Urinary bladder (tissue), 4 donors: ENCODE measurements at places on chromosomes 7 and 10.

GRCh38 chr7:492714-493065, 27.0 kb downstream of the PDGFA start:
- no peak for DNase-seq

DNA sequence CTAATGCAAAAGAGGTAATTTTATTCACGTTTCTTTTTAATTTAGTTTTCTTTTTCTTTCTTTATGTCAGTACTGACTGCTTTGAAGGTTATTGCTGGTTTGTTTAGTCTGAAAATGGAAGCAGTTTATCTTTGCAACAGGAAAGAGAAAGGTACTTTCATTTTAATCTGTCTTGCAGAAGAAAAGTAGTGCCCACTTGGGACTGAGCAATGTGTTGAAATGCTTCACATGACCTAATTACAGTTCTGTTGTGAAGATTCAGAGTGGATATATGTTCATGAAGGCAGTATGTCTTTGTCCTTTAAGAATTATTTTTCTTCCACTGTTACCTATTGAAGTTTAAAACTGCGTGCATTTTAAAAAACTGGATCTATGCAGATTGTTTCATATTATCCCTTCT, 80.1 kb downstream of the ANKIB1 start:
- DNase-seq = no peak

- DNase-seq = no peak
These were observed 22.8 kb upstream of the EN2 start for GRCh38 chr7:155435110-155435509.

GRCh38 chr10:38043516-38043915, 33.0 kb downstream of the ZNF33A start:
- DNase-seq = no peak

- no peak for DNase-seq
These were observed 201.1 kb downstream of the ANK3 start for GRCh38 chr10:60188548-60188947.

DNA sequence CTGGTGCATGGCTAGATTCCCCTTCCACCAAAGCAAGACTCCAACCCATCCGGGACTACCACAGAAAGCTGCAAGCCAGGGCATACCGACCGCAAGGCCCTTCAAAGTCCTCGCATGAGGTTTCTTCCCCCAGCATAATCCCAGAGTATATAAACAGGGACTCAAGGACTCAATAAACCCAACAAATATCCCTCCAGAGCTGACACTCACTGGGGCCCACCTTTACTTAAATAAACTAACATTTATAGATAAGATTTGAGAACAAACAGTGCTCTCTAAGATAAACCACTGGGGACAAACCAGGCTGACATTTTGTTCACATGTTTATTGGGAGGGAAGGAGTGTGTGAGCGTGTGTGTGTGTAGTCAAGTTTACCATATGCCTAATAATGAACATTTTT, 138.2 kb downstream of the ADAM12 start:
- no peak for DNase-seq

- no peak for DNase-seq
These were observed 136.6 kb downstream of the PRKAG2 start for GRCh38 chr7:151740081-151740851.

GRCh38 chr10:5464546-5464945, 34.8 kb downstream of the CALML5 start:
- no peak for DNase-seq

DNA sequence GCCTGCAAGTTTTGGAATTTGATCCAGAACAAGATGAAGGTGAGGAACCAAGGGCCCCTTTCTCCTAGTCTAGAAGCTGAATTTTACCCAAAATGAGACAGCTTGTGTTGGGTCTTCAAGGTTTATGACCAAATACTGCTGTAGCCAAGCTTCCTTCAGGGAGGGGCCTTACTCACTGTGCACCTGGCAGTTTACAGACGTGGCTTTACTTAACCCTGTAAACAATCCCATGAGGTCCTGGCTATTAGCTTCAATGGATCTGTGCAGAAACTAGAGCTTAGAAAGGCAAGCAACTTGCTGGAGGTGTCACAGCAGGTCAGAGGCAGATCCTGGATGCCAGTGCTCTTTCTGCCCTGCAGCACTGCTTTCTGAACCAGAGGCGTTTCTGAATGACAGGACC, 46.7 kb downstream of the PDLIM1 start:
- no peak for DNase-seq

DNA sequence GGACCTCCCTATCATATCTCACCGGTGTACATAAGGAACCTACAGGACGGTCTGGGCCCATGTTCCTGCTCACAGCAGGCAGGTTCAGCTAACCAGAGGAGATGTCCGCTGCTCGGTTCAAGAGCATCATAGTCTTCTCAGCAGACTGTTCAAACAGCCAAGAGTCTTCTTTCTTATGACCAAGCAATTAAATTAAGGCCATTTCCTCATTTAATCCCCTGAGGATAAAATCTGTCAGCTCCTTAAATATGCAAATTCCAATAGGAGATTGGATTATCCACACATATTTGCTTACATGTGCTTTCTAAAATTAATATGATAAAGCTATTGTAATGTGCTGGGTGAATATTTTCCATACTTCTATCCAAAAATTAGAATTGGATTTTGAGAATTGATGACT, 59.7 kb downstream of the LMBR1 start:
- no peak for DNase-seq

DNA sequence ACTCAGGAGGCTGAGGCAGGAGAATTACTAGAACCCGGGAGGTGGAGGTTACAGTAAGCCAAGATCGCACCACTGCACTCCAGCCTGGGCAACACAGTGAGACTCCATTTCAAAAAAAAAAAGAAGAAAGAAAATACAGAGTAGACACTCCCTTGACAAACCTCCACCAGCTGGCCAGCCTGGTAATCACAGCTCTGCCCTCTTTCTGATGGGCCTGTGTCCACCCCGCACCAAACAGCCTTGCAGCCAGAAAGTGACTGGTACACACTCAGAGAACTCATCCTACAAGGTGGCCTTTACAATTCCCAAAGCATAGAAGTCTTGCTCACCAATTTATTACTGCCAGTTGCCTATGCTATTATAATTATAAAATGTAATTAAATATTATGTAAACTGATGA, 66.6 kb downstream of the COBL start:
- no peak for DNase-seq

DNA sequence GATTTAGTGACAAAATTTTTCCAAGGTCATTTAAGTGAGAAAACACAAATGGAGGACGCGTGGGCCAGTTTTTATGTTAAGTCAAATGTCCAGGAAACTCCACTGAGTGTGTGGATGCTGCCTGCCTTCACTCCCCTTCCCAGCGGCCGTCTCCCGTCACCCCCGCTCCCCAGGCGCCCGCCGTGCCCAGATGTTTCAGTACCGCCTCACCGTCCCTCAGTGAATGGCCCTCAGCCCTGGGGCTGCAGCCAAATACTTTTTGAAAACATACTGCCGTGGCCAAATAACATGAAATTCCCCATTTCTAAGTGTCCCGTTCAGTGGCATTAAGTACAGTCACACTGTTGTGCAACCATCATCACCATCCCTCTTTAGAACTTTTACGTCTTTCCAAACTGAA, 131.9 kb downstream of the INSYN2A start:
- DNase-seq = no peak

DNA sequence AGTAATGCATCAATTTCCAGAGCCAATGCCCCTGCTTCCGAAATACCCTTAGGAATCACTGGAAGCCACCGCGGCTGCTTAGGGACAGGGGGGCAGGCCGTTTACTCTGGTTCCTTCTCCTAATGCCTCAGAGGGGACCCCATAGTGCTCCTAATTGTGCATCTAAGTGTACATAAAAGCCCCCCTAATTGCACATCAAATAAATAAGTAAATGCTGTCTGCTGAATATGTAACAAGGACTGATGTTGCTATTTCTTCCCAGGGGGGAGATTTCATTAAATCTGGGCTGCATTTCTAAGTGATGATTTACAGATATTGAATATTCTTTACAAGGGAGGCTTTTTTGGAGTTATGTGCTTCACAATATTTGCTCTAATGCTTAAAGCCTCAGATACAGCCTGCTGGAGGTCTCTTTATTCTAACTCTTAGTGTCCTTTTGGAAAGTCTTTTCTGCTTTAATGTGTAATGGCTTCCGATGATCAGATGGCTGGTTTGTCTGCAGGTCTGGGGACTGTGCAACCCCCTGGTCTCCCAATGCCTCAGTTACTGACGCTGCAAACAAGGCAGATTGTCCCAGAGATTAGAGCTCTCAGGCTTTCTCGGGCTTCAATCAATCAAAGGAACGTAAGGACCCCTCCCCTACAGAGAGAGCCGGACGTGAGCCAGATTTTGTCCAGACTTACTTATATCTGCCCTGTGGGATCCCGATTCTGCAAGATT, 143.0 kb downstream of the PRPF18 start:
- DNase-seq = no peak

DNA sequence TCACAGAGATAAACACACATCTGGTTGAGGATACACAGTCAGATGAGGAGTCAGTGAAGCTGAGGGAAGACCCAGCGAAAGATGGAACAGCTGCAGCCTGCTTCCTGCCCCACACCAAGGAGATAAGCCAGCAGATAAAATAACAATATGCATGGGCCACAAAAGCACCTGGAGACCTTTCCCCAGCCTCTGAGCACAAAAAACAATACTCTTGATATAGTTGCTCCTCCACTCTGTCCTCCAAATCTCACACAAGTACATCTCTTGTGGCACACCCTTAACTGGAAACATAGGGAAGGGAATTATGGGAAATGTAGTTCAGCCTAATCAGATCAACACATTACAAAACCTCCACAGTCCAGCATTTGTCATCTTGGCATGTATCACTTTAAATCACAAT, 9.7 kb upstream of the FHIP2A start:
- DNase-seq = no peak

- DNase-seq = no peak
These were observed 151.3 kb downstream of the HGF start for GRCh38 chr7:81618396-81619014.

GRCh38 chr10:90042075-90042474, 340.7 kb downstream of the KIF20B start:
- no peak for DNase-seq

DNA sequence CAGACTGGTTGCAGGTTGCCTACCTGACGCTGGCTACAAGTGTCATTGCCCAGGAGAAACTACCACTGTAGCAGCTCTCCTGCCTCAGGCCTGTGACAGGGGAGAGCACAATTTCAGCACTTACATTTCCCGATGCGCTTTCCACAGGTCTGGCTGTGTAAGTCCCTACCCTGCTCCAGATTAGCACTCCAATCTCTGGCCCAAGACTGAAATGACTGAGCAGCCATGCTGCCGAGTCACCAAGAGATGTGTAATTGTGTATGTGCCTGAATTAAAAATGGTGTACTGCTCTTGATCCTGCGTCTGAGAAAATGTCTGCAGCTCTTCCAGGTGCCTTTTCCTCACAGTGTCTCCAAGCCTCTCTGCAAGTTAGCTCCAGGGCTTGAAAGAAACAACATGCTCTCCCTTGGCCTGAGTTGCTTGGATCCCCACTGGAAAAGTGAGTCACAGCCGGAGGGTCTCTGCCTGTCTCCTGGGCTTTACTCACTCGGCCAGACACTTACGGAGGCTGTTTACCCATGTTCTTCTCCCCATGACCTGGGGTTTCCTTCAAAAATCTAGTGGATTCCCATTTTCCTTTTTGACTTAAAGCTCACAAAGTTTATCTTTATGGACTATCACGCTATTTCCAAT, 1001.7 kb upstream of the KCND2 start:
- DNase-seq = no peak

- DNase-seq = no peak
These were observed 9.2 kb downstream of the TLX1 start for GRCh38 chr10:101140084-101140949.

GRCh38 chr7:74289659-74290552, 699 bp downstream of the CLIP2 start:
- DNase-seq = no peak

GRCh38 chr7:70693321-70693685, 438.6 kb upstream of the GALNT17 start:
- no peak for DNase-seq

- DNase-seq = peak; percentile 50
These were observed 11.8 kb upstream of the RRP12 start for GRCh38 chr10:97412891-97413304.

- DNase-seq = no peak
These were observed 38.2 kb downstream of the SPOCK2 start for GRCh38 chr10:72049969-72050781.

GRCh38 chr10:37854626-37855025, 2.8 kb downstream of the ZNF248 start:
- no peak for DNase-seq

- no peak for DNase-seq
These were observed 55.0 kb downstream of the RELN start for GRCh38 chr7:103934508-103934907.

DNA sequence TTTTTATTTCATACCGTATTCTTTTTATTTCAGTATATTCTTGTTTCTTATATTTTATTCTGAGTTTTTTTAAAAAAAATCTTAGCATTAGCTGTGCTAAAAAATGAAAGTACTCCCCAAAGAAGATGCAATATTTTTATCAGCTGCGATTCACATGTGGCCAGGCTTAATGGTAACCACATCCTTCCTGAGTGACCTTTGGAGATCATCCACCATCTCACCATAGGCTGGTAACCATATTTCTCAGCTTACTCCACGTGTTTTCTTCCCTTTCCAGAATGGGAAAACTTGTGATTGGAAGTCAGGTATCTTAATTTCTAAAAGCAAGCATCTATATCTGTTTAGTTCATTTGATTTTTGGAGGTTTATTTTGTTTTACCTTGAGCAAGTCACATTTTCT, 18.8 kb upstream of the LIPM start:
- DNase-seq = no peak

- DNase-seq = no peak
These were observed 68.4 kb downstream of the PTEN start for GRCh38 chr10:87931836-87932230.

DNA sequence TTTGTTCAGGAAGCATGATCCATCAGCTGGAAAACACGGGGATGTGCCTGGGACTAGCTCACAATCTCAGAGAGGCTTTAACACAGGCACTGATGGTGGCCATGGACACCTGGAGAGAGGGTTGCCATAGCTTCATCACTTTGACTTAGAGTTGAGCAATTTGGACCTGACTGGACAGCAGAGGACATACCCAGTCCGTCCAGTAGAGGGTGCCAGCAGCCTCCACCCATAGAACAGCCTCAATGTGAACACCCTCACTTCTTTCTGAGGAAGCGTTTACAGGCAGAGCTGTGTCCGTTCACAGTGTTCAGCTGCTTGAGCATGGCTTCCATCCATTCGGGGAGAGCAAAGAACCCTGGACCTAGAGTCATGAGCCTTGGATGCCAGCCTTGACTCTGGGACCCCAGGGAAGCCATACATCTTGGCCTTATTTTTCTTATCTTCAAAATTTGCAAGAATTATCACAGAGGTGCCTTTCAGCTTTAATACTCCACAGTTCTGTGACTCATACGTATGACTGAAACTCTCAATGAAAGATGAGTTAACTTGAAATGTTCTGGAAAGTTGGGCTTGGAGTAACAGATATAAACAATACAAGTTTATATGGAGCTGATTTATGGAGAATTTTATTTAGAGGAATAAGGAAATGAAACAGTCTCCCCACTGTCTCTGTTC, 302.9 kb upstream of the PODXL start:
- no peak for DNase-seq
